ENCODE measurements at places on chromosomes 7 and 10.

GRCh38 chr10:61835946-61836887 lies 65.3 kb upstream of the ARID5B start:
- peak; percentile 26 for DNase-seq

DNA sequence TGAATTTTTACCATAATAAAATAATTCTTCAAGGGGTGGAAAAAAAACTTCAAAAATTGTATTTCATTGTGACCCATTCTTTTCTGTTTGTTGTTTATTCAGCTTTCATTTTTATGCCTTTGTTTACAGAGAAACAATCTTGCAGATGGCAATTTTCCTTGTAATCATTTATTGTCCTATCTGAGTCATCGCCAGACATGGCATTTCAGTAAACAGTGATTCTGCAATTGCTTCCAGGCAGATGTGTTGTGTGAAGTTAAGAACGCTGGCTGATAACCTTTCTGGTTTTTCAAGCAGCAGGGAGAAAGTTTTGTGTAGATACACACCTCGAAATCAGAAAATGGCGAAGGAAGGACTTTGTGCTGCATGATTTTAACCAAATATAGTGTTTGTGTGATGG lies 80.7 kb upstream of the RPA3 start:
- DNase-seq = no peak

DNA sequence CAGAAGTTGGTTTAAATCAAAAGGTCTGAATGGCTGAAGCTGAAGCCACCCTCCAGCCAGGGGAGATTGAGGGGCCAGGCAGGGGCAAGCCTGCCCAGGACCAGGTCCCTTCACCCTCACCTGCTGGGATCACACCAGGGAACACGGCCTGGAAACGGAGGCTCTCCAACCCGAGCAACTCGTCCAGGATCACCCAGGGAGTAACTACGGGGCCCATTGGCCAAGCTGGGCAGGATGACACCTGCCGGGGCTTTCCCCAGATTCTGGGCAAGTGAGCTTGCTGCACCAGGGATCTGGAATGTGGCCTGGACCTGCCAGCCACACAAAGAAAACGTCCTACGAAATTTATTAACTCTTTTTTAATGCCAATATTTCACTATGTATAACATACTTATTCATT lies 30.4 kb upstream of the PPP2R2D start:
- no peak for DNase-seq

DNA sequence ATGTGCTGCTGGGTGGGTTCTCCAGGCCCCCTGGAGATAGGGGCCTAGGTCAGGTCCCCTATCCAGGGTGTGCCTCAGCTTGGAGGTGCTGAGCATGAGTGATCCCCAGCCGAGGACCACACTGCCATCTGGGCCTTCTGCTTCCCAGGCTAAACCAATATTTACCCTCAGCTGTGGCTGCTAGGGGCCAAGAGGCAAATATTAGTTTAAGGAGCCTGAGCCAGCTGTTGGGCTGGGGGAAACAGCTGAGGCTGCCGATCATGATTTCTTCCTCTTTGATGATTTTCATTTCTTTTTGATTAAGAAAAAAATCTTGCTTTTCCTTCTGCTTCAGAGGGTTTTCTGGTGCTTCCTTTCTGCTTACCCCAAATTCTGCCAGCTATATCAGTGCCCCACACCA lies 83.4 kb downstream of the NEURL1 start:
- DNase-seq = no peak

- no peak for DNase-seq
Measured at GRCh38 chr10:42985436-42986316, 91.2 kb upstream of the RET start.

GRCh38 chr10:69446650-69447151 lies 4.6 kb upstream of the TSPAN15 start:
- no peak for DNase-seq
